ENCODE measurements at places on chromosomes 4 and X. TPM values are rescaled to one million over a fixed set of nuclear protein-coding genes. Genes with fewer than 3 reads are reported as not detected.

DNA sequence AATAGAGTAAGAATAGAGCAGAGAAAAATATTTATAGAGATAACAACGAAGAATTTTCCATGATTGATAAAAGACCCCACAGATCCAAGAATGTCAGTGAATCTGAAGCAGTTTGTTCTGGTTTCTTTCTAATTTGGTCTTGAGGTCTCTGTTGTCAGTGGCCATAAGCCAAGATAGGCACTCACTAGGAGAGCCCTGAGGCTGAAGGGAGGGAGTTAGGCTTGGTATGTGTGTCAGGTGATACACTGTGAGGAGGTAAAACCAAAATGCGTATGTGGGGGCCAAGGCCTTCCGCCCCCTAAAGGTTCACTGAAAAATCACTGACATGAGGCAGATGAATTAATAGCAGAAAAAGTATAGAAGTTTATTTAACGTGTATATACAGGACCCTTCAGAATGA is 382.3 kb upstream of the HTR2C start:
- H3K4me3 ChIP-seq: no peak overlapping the region
- H3K36me3 ChIP-seq: no peaks in the 10 kb centered on the region
- DNase-seq: no peak
- H3K4me1 ChIP-seq: no peaks in the 10 kb centered on the region

GRCh38 chr4:61771056-61771455 is 570.9 kb downstream of the ADGRL3 start:
- H3K27me3 ChIP-seq: no peaks in the 10 kb centered on the region
- no peaks in the 10 kb centered on the region for H3K36me3 ChIP-seq
- DNase-seq: no peak
- no peak overlapping the region for H3K4me3 ChIP-seq

- no peaks in the 10 kb centered on the region for H3K36me3 ChIP-seq
- H3K27me3 ChIP-seq: no peaks in the 10 kb centered on the region
- no peak overlapping the region for H3K4me3 ChIP-seq
- peak; percentile 7 for DNase-seq
Measured at GRCh38 chr4:88991746-88992145, 65.2 kb downstream of the FAM13A start.

- H3K4me1 ChIP-seq: no peaks in the 10 kb centered on the region
- H3K27ac ChIP-seq: no peak overlapping the region
- no peaks in the 10 kb centered on the region for H3K27me3 ChIP-seq
- DNase-seq: peak; percentile 58
- H3K4me3 ChIP-seq: no peak overlapping the region
Measured at GRCh38 chrX:3638280-3638873, 75.1 kb downstream of the PRKX start.

GRCh38 chrX:49879656-49880277 is 483 bp downstream of the USP27X start:
- peak overlapping the region; percentile 82 for H3K4me3 ChIP-seq
- H3K4me1 ChIP-seq: 0 out of 2 replicates have a peak, but pooled peaks cover 6% of the 10 kb centered on the region
- H3K27me3 ChIP-seq: no peaks in the 10 kb centered on the region
- H3K27ac ChIP-seq: peak overlapping the region; percentile 84
- DNase-seq: peak; percentile 16
- H3K36me3 ChIP-seq: no peaks in the 10 kb centered on the region

- DNase-seq: no peak
- H3K4me1 ChIP-seq: peaks cover 43% of the 10 kb centered on the region
- no peaks in the 10 kb centered on the region for H3K27me3 ChIP-seq
- no peak overlapping the region for H3K4me3 ChIP-seq
- peaks cover 35% of the 10 kb centered on the region for H3K36me3 ChIP-seq
- H3K27ac ChIP-seq: no peak overlapping the region
Measured at GRCh38 chr4:156764846-156765245, 206.8 kb downstream of the PDGFC start.

CCNA2 gene
- polyA plus RNA-seq: 33.7 TPM

RPGR gene
- polyA plus RNA-seq: 6.0 TPM

RBM47 gene
- polyA plus RNA-seq: 0.94 TPM

STATH gene
- not detected for polyA plus RNA-seq

C4orf36 gene
- polyA plus RNA-seq: not detected
